ENCODE measurements at places on chromosomes 1 and 21. TPM values are rescaled to one million over a fixed set of nuclear protein-coding genes. Genes with fewer than 3 reads are reported as not detected.

Gene ADARB1
- 7.9 TPM for total RNA-seq

Gene CYP4X1
- 2.2 TPM for total RNA-seq

Gene ACOT7
- total RNA-seq = 19.4 TPM

Gene CASP9
- 8.6 TPM for total RNA-seq
